ENCODE measurements at places on chromosomes 6 and 20.

DNA sequence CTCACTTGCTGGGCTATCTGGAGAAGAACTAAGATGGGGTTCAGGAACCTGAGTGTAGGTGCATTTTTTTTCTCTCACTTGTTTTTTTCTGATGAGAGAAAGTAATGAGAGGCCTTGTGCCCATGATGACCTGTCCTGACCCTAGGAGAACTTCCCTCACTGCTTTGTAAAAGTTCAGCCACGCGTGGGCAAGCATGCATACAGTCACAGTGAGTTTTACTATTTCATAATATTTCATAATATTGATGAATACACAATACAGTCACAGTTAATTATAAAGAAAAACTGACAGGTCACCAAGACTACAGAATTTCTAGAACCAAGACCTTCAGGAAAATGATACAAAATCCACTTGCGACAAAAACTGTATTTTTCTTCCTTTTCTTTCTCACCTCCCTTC, 111.8 kb downstream of the MAP7 start:
- peak; percentile 61 for DNase-seq

- no peak for DNase-seq
Measured at GRCh38 chr6:136811272-136811671, 11.1 kb upstream of the PEX7 start.

- DNase-seq: no peak
Measured at GRCh38 chr6:41801380-41801779, 13.9 kb downstream of the TOMM6 start.

GRCh38 chr20:5349448-5349847, 32.7 kb upstream of the PROKR2 start:
- no peak for DNase-seq

GRCh38 chr6:169487579-169488436, 214.0 kb downstream of the WDR27 start:
- DNase-seq: no peak

- peak; percentile 48 for DNase-seq
Measured at GRCh38 chr6:139612135-139612465, 237.7 kb upstream of the CITED2 start.

DNA sequence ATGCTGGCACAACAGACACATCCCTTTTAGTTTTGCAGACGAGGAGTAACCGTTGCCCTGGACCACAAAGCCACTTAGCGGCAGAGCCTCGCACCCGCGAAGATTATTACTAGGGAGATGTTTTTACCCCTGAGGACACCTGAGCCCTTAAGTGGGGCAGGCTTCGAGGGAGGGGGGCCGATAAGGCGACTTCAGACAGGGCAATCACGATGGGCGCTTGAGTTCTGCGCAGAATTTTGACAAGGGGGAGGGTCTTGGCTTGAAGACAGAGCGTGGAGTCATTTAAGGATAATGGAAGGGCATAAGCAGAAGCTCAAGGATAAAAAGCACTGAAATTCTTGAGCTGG, 650 bp upstream of the TTK start:
- DNase-seq: peak; percentile 74

GRCh38 chr6:108423982-108424705, 129.3 kb downstream of the AFG1L start:
- peak; percentile 57 for DNase-seq

DNA sequence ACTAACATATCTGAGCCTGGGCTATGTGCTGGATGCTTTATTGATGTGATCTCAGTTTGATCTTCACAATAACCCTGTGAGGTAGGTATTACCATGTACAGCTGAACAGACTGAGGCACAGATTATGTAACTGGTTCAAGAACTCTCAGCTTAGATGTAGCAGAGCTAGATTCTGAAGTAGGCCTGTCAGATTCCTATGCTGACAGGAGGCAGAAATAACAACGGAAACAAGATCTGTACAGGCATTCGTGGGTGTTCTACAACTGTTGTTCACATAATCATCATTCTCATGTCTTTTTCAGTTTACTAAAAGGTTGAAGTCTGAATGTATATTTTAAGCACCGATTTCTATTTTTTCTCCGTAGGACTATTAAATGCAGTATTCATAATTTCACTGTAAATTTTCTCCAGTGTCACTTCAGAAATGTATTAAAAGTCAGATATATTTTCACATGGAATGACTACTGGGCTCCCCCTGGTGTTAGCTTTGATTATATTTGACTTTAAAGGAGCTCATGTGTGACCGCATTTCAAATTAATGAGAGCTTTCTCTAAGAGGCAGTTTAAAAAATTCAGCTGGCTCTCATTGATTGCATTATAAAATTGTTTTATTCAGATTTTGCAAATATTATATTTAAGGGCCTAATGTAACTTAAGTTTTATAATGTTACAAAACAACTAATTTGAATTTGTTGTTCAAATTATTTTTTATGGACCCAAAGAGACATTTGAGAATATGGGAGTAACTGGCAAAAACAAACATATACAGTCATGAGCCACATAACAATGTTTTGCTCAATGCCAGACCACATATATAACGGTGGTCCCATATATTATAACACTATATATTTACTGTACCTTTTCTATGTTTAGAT, 36.4 kb upstream of the SLC17A4 start:
- DNase-seq: peak; percentile 39

GRCh38 chr6:114154812-114155211, 183.9 kb upstream of the HDAC2 start:
- no peak for DNase-seq

- DNase-seq: no peak
Measured at GRCh38 chr20:15854911-15855310, 718.3 kb downstream of the KIF16B start.

GRCh38 chr6:38279963-38280588, 359.7 kb downstream of the BTBD9 start:
- DNase-seq: no peak

DNA sequence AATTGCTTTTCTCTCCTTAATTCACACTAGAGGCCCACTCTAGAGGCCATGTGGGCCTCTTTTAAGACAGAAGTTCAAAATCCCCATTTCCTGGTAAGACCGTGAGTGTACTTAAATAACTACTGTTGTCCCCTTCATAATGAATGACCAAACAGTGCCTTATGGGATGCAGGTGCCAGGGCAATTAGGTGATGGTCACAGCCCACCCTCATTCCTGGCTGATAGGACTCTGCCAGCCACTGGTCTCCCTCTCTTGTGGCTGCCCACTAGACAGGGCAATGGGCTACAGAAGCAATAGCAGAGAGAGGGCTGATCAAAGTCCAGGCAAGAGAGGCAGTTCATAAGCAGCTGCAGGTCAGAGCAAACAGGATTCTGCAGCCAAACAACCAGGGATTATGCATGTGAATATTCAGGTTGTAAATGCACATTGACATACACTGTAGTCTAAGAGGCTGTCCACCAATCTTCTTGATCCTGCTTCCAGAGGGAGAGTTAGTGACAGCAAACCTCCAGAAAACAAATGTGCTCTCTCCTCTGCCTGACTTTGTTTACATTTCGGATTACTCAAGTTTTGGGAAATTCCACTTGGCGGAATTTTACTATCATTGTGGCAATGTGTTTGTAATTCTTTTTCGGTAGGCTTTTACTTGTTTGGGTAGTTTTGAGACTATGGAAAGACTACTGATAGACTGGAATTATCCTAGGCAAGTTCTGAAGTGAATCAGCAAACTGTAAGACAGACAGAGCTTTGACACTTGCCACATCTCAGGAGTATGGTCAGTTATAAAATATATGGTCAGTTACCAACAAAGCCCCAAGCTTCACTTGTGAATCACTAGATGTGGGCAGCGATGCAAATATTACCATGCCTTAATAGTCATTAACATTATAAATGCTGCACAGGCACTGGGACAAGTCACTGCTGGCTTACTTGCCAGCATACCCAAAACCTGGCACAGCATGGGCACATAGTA, 12.8 kb downstream of the PTPRK start:
- DNase-seq: no peak

DNA sequence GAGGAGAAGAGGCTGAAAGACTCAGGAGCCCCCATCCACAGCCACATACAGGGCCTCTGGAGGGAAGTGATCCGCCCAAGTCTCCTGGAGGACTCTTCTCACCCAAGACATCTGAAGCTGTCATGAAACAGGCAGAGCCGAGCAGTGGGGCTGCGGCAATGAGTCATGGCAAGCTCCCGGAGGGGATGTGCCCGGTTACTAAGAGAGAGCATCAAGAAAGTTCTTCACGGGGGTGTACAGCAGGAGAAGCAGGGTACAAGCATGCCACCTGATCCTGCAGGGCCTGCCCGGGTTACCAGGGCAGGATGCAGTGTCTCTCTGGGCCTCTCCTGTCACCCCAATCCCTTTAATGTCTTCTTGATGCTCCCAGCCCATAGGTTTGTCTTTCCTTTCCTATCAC, 21.1 kb downstream of the TRIM26 start:
- DNase-seq: no peak

DNA sequence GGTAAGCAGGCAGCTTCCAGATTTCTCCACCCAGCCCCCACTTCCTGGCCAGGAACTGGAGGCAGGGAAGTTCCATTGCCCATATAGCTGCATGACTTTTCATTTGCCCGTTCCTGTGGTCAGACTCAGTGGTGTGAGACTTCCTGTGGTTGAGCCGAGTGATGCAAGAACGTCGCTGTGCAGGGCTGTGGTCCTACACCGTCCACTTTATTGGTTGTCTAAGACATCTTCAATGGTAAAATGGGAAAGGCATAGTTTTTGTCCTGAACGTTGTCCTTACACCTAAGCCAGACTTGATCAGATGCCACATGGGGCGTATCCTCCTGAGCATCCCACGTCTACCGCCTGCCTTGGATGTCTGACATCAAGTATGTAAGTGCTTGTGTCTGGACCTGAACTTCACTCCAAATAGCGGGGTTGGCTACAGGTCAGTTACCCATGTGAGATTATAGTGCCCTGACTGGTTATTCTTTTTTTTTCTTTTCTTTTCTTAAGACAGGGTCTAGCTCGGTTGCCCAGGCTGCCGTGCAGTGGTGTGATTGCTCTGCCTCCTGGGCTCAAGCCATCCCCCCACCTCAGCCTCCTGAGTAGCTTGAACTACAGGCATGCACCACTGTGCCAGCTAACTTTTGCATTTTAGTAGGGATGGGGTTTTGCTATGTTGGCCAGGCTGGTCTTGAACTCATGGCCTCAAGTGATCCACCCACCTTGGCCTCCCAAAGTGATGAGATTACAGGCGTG, 25.9 kb upstream of the GTSF1L start:
- peak; percentile 98 for DNase-seq

GRCh38 chr6:47447722-47448121, 29.9 kb upstream of the CD2AP start:
- no peak for DNase-seq

- peak; percentile 82 for DNase-seq
Measured at GRCh38 chr20:4956200-4956810, 45.0 kb downstream of the SLC23A2 start.

- no peak for DNase-seq
Measured at GRCh38 chr6:15336900-15337560, 91.2 kb downstream of the JARID2 start.

GRCh38 chr20:8434326-8434876, 302.3 kb downstream of the PLCB1 start:
- peak; percentile 52 for DNase-seq

DNA sequence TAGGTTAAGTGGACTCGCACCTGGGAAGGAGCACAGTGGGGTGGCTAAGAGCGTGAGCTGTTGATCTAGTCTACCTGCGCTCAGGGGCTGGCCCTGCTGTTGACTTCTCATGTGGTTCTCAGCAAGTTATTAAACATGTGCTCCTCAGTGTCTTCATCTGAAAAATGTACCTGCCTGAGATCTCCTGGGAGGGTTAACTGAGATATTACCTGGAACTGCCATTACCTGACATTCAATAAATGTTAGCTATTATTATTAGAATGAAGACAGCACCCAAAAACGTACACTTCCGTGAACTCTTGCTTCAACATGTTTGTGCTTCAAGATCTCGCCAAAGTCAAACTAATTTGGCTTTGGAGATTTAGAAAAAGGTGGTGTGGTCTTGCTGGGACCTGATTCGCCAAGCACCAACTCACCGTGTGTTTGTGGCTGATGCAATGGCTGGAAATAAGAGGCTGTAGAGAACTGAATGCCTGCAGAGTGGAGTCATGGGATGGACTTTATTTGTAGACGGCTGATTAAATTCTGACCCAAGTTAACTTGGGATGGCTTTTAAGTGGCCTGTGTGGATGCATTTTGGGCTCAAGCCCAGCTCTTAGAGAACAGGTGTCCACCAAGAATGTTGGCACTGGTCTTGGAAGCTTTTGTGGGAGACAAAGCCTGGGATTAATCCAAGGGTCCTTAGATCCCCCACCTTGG, 692.9 kb downstream of the QKI start:
- DNase-seq: no peak

DNA sequence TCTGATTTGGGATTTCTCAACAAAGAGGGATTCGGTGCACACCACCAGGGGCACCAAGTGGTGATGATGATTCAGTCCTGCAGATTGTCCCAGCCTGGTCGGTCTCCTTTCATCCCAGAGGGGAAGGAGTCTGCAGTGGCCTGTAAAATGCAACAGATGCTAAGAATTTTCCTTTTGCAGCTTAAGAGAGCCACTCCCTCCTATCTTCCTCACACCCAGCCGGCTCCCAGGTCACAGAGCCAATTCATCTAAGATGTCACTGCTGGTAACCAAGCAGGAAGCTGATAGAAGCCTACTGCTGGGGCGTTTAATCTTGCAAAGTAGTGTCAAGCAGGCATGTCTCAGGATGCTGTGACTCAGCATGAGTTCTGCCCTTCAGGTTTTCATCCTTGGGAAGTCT, 203.8 kb upstream of the LRFN2 start:
- DNase-seq: no peak

- DNase-seq: peak; percentile 1
Measured at GRCh38 chr20:63834491-63834880, 3.4 kb upstream of the ZBTB46 start.

DNA sequence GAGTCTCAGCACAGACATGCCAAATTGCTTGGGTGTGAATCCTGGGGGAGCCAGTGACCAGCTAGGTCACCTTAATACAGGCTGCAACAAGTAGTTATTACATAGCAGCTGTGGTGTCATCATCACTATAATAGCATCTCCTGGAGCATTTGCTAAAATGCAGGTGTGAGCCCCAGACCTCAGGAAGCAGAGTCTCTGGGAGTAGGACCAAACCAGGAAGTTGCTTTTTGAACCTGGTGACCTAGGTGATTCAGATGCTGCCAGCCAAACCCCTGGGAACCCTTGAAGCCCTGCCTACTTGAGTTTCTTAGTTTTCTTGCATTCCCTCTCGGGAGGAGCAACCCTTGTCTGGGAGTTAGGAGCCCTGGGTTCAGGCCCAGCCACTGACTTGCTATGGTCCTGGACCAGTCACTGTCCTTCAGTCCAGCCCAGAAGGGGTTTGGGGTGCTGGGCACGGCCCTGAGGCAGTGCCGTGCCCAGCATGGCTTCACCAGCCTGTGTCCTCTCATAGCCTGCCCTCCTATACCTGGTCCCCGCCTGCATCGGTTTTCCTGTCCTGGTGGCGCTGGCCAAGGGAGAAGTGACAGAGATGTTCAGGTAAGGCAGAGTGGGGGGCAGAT, 39.3 kb upstream of the ID1 start:
- DNase-seq: no peak

DNA sequence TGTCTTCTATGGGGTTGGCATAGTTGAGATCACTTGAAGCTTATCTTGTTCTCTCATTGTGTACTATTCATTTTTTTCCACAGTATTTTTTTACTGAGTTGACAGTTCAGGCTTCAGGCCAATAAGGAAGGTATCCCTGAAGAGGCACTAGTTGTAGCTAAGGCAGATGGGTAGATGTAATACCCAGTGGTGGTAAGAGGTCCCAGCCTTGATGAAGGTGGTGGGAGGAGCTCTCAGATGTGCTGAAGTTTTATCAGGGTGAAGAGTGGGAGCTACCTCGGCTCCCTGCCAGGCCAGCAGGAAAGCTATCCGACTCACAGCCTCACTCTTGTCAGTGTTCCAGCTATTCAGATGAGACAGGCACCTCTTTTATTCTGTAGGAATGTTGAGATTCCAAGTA, 87.7 kb upstream of the UFL1 start:
- DNase-seq: no peak

- no peak for DNase-seq
Measured at GRCh38 chr6:88641178-88641903, 322.1 kb downstream of the RNGTT start.
